SK-MEL-5 (cell line): ENCODE measurements at places on chromosomes 16 and 17. TPM values are rescaled to one million over a fixed set of nuclear protein-coding genes. Genes with fewer than 3 reads are reported as not detected.
A peak's percentile ranks its signal among the peaks of the same experiment; 100 is the strongest.

- peak; percentile 12 for DNase-seq
Observed at GRCh38 chr17:30477774-30478115, 537 bp downstream of the GOSR1 start.

- DNase-seq = no peak
Observed at GRCh38 chr17:63387656-63388340, 58.3 kb downstream of the CYB561 start.

- no peak for DNase-seq
Observed at GRCh38 chr16:22402191-22402590, 27.8 kb upstream of the CDR2 start.

GRCh38 chr16:55350984-55351383 lies 27.0 kb downstream of the IRX6 start:
- DNase-seq = no peak

- DNase-seq = no peak
Observed at GRCh38 chr17:37118366-37119137, 169.8 kb downstream of the AATF start.

DNA sequence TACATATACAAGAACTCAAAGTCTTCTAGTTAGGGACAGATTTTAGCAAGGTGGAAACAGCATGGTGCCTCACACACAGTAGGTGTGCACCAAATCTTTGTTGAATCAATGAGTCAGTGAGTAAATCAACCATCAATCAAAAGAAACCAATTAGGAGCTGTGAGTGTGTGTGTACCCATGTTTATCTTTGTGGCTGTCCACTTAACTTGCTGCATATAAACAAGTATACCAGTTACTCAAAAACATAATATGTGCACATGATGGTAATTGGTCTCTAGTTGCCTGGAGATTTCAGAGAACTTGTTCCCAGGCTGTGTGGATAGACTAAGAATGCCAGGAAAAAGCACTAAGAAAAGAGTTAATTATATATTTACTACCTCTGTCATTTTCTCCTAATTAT lies 272.2 kb upstream of the CCL2 start:
- no peak for DNase-seq

GRCh38 chr16:17696616-17697015 lies 225.9 kb upstream of the XYLT1 start:
- DNase-seq = no peak

- no peak for DNase-seq
Observed at GRCh38 chr17:42798011-42798382, 507 bp downstream of the COA3 start.

DNA sequence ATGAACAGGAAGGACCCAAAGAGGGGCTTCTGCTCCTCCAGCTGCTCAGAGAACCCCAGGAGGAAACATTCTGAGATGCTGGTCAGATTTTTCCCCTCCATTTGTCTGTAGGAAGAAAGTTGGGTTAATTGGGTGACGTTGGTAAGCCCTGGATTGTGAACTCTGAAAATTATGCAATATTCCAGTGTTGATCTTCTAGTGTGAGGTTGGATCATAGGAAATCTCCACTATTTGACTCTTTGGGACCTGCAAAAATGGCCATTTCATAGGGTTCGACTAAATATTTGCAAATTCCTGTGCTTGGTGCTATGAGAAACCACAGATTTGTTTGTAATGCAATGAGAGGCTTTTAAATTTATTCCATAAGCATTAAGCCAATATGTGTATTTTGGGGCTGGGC lies at the start of gene OR1G1:
OR1G1 (minus strand) TSS at position 101 of the 400 bp plus-strand sequence; CDS start at position 101, 0 bp downstream.
- no peak for DNase-seq

GRCh38 chr16:82748026-82748425 lies 121.3 kb downstream of the CDH13 start:
- no peak for DNase-seq

DNA sequence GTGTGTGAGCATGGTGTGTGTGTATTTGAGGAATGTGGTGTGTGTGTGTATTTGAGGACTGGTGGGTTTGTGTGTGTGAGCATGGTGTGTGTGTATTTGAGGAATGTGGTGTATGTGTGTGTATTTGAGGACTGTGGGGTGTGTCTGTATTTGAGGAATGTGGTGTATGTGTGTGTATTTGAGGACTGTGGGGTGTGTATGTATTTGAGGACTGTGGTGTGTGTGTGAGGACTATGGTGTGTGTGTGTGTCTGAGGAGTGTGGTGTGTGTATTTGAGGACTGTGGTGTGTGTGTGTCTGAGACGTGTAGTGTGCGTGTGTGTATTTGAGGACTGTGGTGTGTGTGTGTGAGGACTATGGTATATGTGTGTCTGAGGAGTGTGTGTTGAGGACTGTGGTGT lies 18.0 kb upstream of the CACNG1 start:
- no peak for DNase-seq

DNA sequence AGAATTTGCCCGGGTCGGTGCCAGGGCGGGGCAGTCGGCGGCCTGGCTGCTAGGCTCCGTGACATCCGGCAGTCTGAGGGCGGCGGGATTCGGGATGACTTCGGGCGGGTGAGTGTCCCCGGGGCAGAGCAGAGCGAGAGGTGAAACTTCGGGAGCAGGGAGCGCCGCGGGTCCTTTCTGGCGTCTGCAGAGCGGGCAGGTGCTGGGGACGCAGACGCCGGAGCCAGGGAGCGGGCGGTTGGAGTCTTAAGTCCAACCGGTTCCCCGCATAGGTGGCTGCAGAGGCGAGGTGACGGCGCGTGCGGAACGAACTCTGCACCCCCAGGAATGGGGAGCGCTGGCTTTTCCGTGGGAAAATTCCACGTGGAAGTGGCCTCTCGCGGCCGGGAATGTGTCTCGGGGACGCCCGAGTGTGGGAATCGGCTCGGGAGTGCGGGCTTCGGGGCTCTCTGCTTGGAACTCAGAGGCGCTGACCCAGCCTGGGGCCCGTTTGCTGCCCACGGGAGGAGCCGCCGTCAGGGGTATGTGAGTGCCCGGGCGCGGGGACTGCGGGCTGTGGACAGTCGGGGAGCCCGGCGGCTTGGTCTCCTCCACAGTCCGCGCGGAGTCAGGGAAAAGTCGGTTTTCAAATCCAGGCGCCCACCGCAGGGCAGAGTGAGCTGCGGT lies at the start of gene B4GALNT2:
B4GALNT2 (plus strand) TSS at position 71 of the 666 bp plus-strand sequence; CDS start at position 95, 24 bp downstream.
- DNase-seq = no peak

- no peak for DNase-seq
Observed at GRCh38 chr17:39485555-39485954, 24.3 kb downstream of the CDK12 start.

- peak; percentile 4 for DNase-seq
Observed at GRCh38 chr16:86877108-86877507, 298.8 kb downstream of the FOXL1 start.

GRCh38 chr17:73340093-73340596 lies 28.3 kb upstream of the CDC42EP4 start:
- peak; percentile 70 for DNase-seq

GRCh38 chr16:53123747-53124146 lies 69.0 kb downstream of the CHD9 start:
- DNase-seq = no peak

GRCh38 chr16:6988846-6989245 lies 343.8 kb upstream of the RBFOX1 start:
- DNase-seq = no peak

Gene ABCC11
- total RNA-seq = 0.13 and 1.5 TPM in 2 replicates

Gene UTS2R
- not detected in 2 replicates for total RNA-seq

Gene TMEM100
- total RNA-seq = 10.4 and 10.7 TPM in 2 replicates

Gene LGALS9C
- not detected in 2 replicates for total RNA-seq

Gene ZNF213
- total RNA-seq = 0.85 and 1.8 TPM in 2 replicates

Gene DNAAF8
- total RNA-seq = 0.11 and 0.19 TPM in 2 replicates

Gene ARHGAP44
- total RNA-seq = 0.18 and 0.43 TPM in 2 replicates

Gene FBXL16
- total RNA-seq = 6.6 and 7.3 TPM in 2 replicates

Gene CHST4
- total RNA-seq = not detected in 2 replicates

Gene CACNG3
- total RNA-seq = not detected in 2 replicates

Gene CIBAR2
- not detected in 2 replicates for total RNA-seq
